GM23248 (cell line): ENCODE measurements at places on chromosomes 5 and 9. TPM values are rescaled to one million over a fixed set of nuclear protein-coding genes. Genes with fewer than 3 reads are reported as not detected.
A peak's percentile ranks its signal among the peaks of the same experiment; 100 is the strongest.

DNA sequence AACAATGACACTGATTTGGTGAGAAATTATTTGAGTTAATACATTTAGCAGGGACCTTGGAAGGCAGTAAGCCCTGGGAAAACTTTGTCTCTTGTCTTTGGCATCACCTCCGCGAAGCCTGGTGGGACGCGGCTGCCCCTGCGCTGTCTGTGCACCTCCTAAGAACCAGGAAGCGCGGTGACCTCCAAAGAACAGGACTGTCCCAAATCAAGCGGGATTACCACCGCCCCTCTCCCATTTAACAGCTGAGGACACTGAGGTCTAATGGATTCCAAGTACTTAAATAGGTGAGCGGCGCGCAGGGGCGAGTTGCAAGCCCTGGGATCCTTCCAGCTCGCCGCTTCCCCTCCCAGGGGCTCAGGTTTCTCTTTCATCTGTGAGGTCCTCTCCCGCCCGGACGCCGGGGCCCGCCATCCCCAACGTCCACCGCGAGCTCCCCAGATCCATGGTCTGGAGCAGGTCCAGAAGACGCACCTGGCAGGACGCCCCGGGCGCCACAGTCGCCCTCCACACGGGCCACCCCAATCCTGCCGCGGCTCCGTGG lies 432 bp downstream of the STARD4 start:
- peak; percentile 50 for DNase-seq

DNA sequence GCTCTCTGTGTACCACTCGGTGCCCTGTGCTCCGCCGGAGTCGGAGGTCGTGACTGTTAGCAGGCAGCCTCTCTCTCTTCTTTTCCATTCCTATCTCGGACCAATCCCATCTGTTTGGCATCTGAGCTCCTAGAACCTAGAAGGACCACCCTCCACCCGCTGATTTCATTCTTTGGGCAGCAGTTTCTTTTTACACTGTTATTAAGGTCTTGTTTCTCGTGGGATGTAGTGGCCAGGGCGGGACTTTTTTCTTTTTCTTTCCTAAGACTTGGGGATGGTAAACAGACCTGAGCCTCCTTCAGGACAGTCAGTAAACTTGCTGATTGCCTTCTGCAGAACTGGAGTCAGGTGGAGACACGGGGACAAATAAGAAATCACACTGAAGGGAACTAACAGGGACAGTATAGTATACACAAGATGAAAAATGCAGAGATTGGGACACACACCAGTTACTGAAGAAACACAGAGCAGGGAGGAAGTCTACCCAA lies 500 bp downstream of the URM1 start:
- DNase-seq, result peak; percentile 56

DNA sequence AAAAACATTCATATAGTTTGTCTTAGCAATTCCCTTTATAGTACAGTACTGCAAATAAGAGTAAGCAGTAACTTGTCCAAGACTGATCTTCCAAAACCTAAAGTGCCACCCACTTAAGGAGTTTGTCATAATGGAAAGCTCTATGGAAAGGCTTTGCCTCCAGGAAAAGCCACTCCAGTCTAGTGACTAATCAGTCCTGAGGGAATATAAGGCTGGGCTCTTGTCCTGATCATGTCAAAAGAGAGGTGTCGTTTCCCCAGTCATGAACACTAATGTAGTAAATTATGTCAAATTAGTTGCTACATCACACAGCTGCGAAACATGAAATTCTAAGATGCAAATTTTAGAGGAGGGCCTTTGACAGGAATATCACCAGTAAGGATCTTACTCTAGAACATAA lies 271.6 kb downstream of the GABRB2 start:
- no peak for DNase-seq

- DNase-seq, result peak; percentile 58
These were observed 116.8 kb downstream of the RGS3 start for GRCh38 chr9:113580041-113580953.

DNA sequence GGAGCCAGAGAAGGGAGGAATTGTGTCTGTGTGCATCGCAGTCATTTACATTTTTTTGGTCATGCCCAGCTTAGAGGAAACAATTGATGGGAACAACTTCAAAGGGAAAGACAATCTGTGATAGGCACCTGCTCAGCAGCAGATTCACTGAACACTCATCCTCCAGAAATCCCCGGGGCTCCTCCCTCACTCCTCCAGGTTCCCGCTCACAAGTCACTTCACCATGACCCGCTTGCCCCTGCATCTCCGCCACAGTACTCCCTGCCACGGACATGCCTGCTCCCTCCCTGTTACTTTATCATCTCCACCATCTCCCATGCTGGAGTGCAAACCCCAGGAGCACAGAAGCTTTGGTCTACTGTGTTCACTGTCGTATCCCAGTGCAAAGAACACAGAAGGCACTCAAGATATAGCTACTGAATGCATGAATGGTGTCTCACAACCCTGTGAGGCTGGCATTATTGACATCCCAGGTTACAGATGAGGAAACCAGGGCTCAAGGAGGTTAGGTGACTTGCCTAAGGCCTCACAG lies 16.2 kb downstream of the LHX6 start:
- no peak for DNase-seq

SH3GL2 gene
- total RNA-seq, result not detected in 2 replicates

GDA gene
- not detected in 2 replicates for total RNA-seq

GRCh38 chr5:114361724-114362196 lies at the start of gene KCNN2:
Gene KCNN2 (plus strand): TSS chr5:114362070. CDS start chr5:114362140, 70 bp downstream.
- peak; percentile 4 for DNase-seq

FOXD4L6 gene
- 0.22 TPM in 1 of 2 replicates, not detected in the other for total RNA-seq

RUFY1 gene
- 41.9 and 48.3 TPM in 2 replicates for total RNA-seq

OR2K2 gene
- not detected in 2 replicates for total RNA-seq

GALNT10 gene
- 65.4 and 67.9 TPM in 2 replicates for total RNA-seq

- DNase-seq, result no peak
These were observed 65.3 kb downstream of the ARHGEF37 start for GRCh38 chr5:149646564-149646963.

DNA sequence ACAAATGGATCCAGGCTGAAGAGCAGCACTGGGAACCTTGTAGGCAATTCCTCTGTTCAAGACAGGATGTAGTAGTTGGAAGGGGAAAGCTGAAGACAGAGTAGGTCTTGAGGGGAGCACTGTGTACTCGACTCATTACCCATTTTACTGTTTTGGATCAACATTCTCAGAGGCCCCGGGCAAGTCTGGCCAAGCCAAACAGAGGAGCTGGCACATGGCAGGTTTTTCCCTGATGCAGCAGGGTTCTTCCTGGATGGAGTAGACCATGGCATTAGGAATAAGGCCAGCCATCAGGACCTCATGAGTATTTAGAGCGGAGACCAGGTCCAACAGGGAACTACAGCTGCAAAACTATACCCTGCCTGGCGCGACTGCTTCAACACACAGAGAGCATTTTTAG lies 4.4 kb downstream of the SVEP1 start:
- DNase-seq, result no peak

GPR151 gene
- not detected in 2 replicates for total RNA-seq

NR2F1-AS1 gene
- total RNA-seq, result 8.3 and 13.4 TPM in 2 replicates

- peak; percentile 66 for DNase-seq
These were observed 601.8 kb downstream of the CCDC171 start for GRCh38 chr9:16154521-16155078.

SLC6A3 gene
- total RNA-seq, result not detected in 2 replicates

- no peak for DNase-seq
These were observed 9.7 kb downstream of the OMD start for GRCh38 chr9:92414566-92414965.

DNA sequence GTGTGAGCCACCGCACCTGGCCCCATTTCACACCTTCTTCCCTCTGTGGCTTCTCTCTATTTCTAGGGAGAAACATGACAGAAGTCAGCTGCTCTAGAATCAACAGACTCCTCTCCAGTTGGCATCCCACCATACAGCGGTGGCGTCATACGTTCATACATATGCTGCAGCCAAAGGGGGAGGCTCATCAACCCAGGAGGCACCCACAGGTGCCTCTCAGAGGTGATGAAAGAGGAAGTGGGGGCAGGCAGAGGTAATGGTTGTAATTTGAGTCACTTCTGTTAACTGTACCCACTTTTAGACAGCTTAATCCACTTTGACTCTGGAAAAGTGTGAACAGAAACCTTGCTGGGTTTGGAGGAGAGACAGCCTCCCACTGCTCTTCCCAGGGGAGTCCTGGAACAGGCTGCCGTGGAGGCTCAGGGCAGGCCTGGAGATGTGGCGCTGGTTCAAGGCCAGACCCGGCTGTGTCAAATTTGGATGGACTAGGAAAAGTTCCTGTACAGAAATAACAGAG lies 47.3 kb upstream of the SUB1 start:
- no peak for DNase-seq

NUTM2G gene
- not detected in 2 replicates for total RNA-seq

DNA sequence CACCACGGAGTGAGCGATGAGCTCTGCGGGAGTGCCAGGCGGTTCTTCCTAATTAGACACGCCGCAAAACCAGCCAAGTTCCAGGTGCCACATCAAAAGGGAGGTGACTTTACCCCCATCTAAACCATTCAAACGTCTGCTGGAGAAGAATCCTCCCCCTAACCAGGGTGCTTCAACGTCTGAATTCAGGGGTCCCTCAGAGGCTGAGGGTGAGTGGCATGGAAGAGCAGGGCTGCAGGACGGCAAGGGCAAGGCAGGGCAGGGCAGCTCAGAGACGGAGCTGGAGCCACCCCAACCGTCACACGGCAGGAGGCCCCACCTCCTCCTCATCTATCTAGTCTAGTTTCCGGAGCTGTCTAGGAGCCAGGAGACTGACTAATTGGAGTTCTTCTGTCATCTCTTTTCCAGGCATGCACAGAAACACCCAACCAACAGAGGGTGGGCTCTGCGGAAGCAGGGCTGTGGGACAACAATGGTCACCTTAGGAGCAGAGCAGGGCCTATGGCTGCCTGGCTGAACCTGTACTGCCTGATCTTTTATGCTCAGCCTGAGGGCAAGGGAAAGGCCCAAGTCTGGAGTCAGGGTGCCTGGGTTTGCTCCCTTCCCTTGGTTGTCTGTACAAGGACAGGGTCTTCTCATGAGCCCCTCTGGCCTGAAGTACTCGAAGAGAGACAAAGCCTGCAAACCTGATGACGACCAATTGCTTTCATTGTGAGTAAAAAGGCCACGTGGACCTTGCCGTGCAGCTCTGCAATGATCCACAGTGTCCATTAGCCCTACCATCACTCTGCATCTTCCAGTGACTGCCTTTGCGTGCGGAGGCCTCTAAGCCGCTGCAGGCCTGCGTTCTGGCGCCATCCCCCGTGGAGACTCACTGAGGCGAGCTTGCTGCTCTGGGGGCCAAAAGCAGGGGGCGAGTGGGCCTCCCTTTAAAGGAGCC lies 81.0 kb upstream of the SLC25A51 start:
- peak; percentile 94 for DNase-seq

DNA sequence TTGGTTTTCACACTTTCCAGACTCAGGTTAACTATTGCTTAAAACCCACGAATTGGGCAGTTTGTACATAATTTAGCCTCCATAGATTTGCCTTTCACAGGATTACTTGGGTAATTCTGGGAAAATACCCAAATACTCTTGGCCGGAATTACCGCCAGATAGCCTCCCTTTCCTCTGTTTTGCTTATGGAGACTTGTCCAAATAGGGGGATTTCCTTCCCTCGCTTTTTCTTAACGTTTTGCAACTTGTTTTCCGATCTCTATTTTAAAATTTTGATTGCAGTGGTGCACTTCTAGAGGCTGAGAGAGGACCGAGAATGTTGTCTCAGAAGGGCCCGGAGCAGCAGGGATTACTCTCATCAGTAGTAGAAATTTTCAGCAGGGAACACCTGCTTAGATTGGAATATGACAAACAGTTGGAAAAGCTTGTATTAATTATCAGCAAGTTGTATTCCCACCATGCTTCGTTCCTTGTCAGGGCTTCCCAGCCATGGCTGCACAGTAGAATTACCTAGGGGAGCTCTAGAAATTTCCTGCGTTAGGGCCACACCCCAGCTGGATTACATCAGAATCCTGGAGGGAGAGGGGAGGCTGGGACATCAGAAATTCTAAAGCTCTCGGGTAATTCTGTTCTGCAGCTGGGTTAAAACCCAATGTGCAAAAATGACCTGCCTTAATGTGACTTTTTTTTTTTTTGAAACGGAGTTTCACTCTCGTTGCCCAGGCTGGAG lies 329.1 kb downstream of the SH3GL2 start:
- DNase-seq, result no peak

DNA sequence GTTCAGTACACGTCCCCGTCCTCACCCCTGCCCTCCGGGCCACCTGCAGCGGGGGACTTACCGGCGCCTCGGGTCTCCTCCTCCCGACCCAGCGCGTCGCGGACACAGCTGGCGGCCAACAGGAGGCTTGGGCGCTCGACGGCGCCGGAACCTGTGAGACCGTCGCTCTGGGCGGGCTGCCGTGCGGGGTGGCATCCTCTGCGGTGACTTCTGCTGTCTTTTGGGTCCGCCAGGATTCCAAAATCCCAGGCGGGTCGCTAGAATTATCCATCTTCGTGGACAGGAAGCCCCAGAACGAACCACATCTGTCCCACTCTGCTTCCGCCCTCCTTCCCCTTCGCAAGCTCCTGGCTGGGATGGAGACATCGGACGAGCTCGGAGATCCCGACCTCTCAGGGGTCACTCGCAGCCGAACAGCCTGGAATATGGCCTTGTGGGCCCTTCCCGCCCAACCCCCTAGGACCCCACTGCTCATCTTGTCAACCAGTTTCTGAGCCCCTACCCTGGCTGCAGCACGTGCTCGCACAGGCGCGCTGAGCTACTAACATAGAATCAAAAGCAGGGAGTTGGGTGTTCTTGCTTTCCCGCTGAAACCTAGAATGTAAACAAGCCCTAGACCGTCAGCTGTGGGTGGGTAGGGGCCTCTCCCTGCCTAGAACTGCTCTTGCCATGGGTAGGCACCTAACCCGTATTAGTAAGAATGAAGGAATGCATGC lies 947 bp upstream of the MARCHF3 start:
- DNase-seq, result no peak

TESK1 gene
- total RNA-seq, result 21.6 and 33.0 TPM in 2 replicates

DNA sequence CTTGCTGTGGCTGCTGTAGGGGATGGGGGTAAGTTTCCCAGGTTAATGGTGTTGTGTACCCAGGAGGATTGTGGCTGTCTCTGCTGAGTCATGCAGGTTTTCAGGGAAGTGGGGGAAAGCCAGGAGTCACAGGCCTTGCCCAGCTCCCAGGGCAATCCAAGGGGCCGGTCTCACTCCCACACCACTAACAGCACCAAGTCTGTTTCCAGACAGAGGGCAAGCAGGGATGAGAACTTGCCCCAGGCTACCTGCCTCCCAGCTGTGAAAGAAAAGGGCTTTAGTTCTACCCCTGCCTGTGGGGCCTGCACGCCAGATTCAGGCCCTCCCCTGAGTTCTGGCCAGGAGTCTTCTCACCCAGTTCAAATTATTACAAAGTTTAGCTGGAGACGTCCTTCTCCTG lies 579.8 kb upstream of the ST8SIA4 start:
- no peak for DNase-seq

- DNase-seq, result no peak
These were observed 130.7 kb upstream of the NTRK2 start for GRCh38 chr9:84538879-84539278.

DNA sequence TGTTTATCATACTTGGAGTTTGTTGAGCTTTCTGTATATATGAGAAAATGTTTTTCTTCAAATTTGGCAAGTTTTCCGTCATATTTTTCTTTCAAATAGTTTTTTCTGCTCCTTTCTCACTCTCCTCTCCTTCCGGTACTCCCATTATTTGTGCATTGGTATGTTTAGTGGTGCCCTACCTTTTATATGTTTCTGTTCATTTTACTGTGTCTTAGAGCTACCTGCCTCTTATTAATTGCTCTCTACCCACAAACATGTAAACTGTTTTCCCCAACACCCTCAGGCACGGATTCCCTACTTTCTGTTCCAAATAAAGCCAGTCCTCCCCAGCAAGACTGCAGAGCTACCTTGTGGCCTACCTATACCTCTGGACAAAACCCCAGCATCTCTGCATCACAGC lies 60.6 kb upstream of the S1PR3 start:
- DNase-seq, result no peak

IFNA2 gene
- total RNA-seq, result not detected in 2 replicates

- DNase-seq, result peak; percentile 15
These were observed 92.2 kb downstream of the ZNF462 start for GRCh38 chr9:106954974-106955850.
